Type B pancreatic cell (in vitro differentiated cells): ENCODE measurements at places on chromosomes 7 and 10. TPM values are rescaled to one million over a fixed set of nuclear protein-coding genes. Genes with fewer than 3 reads are reported as not detected.
A peak's percentile ranks its signal among the peaks of the same experiment; 100 is the strongest.

GALNT17 gene
- 20.2 and 21.9 TPM in 2 replicates for total RNA-seq

MMRN2 gene
- total RNA-seq = 4.0 and 5.5 TPM in 2 replicates

RBP3 gene
- not detected in 2 replicates for total RNA-seq

CCL24 gene
- not detected in 2 replicates for total RNA-seq

GTPBP10 gene
- total RNA-seq = 22.7 and 22.9 TPM in 2 replicates

AKR1C3 gene
- 9.5 and 14.6 TPM in 2 replicates for total RNA-seq

MINDY4 gene
- 5.4 and 8.4 TPM in 2 replicates for total RNA-seq

GRCh38 chr7:140245611-140246105 is 68.9 kb upstream of the KDM7A start:
- H3K4me3 ChIP-seq = no peak overlapping the region
- no peaks in the 10 kb centered on the region for H3K36me3 ChIP-seq
- no peak for DNase-seq
- H3K4me1 ChIP-seq = peaks cover 14% of the 10 kb centered on the region
- H3K27me3 ChIP-seq = no peaks in the 10 kb centered on the region
- H3K27ac ChIP-seq = no peak overlapping the region

- H3K4me1 ChIP-seq = peaks cover 18% of the 10 kb centered on the region
- H3K4me3 ChIP-seq = no peak overlapping the region
- no peak for DNase-seq
- no peaks in the 10 kb centered on the region for H3K27me3 ChIP-seq
- H3K27ac ChIP-seq = no peak overlapping the region
- H3K36me3 ChIP-seq = no peaks in the 10 kb centered on the region
These were observed 36.3 kb downstream of the C7orf33 start for GRCh38 chr7:148626828-148627227.

- H3K27ac ChIP-seq = no peak overlapping the region
- peaks cover 47% of the 10 kb centered on the region for H3K36me3 ChIP-seq
- no peak overlapping the region for H3K4me3 ChIP-seq
These were observed 57.5 kb downstream of the IPMK start for GRCh38 chr10:58210160-58210559.

DNA sequence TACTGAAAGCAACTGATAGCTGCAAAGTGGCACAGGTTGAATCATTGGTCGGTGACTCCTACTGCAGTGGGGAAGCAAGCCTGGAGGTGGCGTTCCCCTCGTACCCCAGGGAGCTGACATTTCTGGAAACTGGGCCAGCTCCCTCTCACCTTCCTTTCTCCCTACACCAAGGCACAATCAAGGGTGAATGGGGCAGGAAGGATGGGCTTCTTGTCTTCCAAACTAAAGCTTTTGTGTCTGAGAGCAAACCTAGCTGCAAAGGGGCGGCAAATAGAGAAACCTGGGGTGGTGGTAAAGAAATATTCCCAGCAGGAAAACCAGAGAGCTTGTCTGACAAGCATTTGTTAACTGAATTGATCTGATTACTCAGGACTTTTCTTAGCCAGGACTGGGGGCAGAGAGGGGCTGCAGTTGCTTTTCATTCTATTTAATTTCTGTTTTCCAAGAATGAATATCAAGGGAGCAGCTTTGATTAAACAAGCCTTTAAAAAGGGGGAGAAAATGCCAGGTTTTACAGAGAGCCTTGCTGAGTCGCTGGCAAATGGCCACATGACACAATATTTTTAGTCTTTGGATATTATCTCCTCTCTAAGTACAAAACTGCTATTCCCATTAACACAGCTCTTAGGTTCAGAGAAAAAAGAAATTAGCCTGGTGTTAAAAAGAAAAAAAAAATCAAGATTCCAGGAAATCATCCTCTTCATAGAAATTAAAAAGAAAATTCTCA is 27.8 kb downstream of the CDHR3 start:
- no peaks in the 10 kb centered on the region for H3K36me3 ChIP-seq
- H3K27me3 ChIP-seq = peaks cover 9% of the 10 kb centered on the region
- no peak for DNase-seq

DNA sequence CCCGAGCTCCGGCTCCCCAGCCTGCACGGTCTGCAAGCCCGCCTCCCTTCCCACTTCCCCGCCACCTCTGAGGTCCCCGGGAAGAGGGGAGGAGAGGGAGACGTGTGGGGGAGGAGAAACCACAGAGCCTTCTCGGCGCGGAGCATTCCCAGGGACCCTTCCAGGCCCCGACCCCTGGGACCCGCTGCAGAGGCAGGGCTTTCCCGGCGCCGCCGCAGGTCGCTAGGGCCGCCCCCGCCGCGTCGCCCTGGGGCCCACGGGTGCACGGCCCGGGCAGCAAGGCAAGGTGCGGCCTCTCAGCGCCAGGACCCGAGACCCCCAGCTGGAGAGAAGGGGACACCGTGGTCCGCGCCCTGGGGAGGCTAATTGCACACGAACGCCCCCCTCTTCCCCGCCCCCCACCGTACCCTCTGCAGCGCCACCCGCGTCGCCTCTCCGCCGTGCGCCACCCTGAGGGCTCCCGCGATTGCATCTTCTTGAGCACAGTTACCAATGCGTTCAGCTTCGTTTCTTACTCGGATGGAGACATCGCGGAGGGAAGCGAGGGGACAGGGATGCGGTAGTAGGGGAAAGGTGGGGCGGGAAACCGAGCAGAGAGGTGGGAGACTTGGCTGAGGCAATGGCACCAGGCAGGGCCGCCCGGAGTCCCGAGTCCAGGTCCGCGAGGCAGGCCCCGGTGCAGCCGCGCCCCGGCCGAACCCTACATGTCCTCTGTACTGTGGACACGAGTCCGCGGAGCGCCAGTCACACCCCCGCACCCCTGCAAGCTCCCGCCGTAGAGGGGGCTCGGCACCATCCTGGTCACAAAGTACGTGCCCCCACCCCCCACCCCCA is 28.9 kb downstream of the SKIDA1 start:
- DNase-seq = peak; percentile 78
- peaks cover 29% of the 10 kb centered on the region for H3K4me1 ChIP-seq
- no peaks in the 10 kb centered on the region for H3K36me3 ChIP-seq
- peak overlapping the region; percentile 93 for H3K4me3 ChIP-seq
- peak overlapping the region; percentile 95 for H3K27ac ChIP-seq

DNA sequence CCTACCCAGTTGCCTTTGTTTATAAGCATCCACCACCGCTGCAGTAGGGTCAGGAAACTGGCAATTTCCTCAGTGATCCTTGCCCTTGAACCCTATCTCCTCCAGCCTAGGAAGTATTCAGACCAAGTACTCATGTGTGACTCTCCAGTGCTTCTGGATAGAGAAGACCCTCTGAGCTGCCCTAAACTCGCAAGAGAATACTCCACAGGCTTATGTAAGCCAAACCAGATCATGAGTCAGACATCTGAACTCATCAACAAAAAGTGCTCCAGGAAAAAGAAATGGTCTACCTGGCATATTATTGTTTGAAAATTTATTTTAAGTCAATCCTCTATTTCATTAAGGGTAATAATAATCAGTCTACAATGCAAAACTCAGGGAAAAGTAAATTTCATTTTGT is 101.3 kb downstream of the KAT6B start:
- no peak for DNase-seq
- H3K27ac ChIP-seq = no peak overlapping the region
- peaks cover 44% of the 10 kb centered on the region for H3K4me1 ChIP-seq
- H3K36me3 ChIP-seq = peaks cover 3% of the 10 kb centered on the region

GRCh38 chr7:69596723-69597277 is 1.5 kb upstream of the AUTS2 start:
- no peaks in the 10 kb centered on the region for H3K36me3 ChIP-seq
- peak overlapping the region; percentile 91 for H3K4me3 ChIP-seq
- no peak for DNase-seq
- H3K27ac ChIP-seq = peak overlapping the region; percentile 92
- peaks cover 6% of the 10 kb centered on the region for H3K4me1 ChIP-seq

DNA sequence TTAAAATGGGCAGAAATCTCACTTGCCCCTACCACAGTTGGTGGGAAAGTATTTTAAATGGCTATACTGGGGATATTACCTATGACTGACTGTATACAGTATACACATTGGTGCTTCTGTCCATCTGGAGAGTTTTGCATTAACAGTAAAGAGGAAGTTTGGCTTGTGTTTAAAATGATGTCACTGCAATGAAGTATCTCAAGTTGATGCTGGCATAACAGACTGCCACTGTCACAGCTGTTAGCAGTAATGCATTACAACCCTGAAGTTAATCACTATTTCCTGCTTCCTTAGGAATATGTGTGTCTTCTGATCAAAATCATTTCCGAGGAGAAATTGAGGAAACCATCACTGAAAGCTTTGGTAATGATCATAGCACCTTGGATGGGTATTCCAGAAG is 1.9 kb downstream of the DKK1 start:
- H3K4me3 ChIP-seq = peak overlapping the region; percentile 96
- H3K36me3 ChIP-seq = no peaks in the 10 kb centered on the region
- peaks cover 63% of the 10 kb centered on the region for H3K27me3 ChIP-seq

DNA sequence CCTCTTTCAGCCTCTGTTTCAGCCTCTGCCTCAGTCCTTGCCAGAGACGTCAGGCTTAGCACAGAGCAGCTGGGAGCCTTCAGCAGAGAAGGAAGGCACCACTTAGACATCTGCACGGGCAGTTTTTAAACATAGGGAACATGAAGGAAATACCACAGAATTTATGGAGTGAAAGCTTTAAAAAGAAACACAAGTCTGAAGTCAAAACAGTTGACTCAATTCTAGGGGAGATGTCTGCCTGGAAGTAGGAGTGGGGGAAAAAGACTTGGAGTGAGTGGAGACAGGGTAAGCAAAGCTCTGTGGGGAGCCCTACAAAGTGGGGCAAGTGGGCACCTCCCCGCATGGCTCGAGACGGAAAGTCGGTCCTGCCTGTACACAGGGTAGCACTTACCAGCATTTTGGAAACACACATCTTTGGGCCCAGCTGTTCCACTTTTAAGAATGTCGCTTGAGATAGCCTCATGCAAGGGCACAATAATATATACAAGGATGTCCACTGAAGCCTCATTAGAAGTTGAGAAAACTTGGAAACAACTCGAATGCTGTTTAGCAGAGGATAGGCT is 5.0 kb upstream of the TBXAS1 start:
- H3K27ac ChIP-seq = no peak overlapping the region
- no peak overlapping the region for H3K4me3 ChIP-seq
- no peaks in the 10 kb centered on the region for H3K36me3 ChIP-seq
- DNase-seq = no peak
- peaks cover 24% of the 10 kb centered on the region for H3K27me3 ChIP-seq
- no peaks in the 10 kb centered on the region for H3K4me1 ChIP-seq

DNA sequence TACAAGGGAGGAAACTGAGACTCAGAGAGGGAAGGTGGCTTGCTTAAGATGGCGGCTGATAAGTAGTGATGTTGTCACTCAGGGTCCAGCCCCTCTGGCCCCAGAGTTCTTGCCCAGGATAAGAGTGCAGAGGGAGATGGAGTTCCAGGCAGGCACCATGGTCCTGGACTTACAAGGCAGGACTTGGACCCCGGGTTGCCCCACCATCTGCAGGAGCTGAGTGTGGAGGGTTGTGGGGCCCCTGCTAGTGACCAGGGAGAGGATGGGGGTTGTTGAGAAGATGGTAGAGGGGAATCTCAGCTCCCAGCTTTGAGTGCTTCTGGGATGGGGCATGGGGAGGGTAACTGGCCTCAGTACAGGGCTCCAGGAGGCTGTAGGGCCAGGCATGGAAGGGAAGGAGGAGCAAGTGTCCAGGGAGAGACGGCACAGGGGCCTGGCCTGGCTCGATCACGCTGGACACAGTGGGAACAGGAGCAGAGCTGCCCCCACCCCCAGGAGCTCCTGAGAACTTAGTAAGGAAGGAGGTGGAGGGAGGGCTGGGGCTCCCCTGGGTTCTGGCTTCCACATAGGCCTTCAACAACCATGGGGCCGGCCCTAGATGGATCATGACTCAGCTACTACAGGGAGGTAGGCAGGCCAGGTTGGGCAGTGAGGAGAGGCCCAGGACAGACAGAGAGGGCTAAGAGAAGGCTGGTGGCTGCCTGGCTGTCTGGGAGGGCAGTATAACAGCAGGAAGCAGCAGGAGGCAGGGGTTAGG is 28.2 kb downstream of the PPIF start:
- peak; percentile 63 for DNase-seq
- no peaks in the 10 kb centered on the region for H3K27me3 ChIP-seq
- no peaks in the 10 kb centered on the region for H3K36me3 ChIP-seq
- no peak overlapping the region for H3K4me3 ChIP-seq
- peaks cover 9% of the 10 kb centered on the region for H3K4me1 ChIP-seq

DNA sequence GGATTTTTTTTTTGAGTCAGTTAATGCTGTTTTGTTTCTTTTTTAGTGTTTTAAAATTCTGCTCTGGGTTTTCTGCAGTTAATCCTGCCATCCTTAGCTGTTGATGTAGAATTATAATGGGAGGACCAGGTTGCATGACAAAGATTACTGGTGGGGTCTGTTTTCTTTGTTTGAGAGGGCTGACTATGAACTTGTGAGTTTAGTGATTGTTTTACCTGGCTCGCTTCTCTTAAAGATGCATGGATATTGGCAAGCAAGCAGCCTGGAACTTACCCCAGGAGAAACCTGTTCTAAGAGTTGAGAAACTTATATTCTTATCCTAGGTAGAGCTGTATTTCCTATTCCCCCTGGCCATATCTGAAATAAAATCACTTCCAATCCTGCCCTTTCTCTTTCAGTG is 727.8 kb downstream of the GRM8 start:
- H3K27ac ChIP-seq = no peak overlapping the region
- H3K4me1 ChIP-seq = no peaks in the 10 kb centered on the region
- no peak overlapping the region for H3K4me3 ChIP-seq
- no peaks in the 10 kb centered on the region for H3K27me3 ChIP-seq

DNA sequence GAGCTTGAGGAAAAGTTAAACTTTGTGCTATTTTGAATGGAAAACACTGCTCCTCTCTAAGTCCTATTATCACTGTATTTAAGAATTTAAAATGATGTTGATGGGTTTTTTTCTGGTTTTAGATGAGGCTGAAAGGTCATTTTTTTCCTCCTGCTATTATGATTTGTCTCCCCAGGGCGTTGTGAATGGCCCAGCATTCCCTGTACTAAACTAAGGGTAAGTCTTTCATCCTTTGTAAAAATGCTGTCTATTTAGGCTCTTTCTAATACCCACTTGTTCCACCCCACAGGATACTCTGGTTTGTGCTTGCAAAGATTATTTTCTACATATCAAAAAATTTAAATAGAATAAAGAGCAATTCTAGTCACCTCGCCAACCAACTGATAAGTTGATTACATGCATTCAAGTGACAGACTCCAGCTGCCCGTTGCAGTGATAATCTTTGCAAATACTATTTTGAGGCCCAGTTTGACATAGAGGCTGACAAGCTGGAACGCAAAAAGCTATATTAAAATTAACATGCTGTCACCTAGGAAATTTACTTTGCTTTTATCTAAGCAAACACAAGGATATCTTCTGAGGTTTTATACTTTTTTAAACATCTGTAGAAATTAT is 222.3 kb upstream of the TMEM229A start:
- no peaks in the 10 kb centered on the region for H3K4me1 ChIP-seq
- no peak for DNase-seq
- H3K27ac ChIP-seq = no peak overlapping the region

- H3K36me3 ChIP-seq = no peaks in the 10 kb centered on the region
- no peak for DNase-seq
- no peak overlapping the region for H3K4me3 ChIP-seq
These were observed 97.0 kb downstream of the NPSR1 start for GRCh38 chr7:34755008-34755407.

GRCh38 chr7:55970978-55971377 is 6.6 kb downstream of the NIPSNAP2 start:
- peak overlapping the region; percentile 48 for H3K27ac ChIP-seq
- H3K4me3 ChIP-seq = no peak overlapping the region
- peaks cover 17% of the 10 kb centered on the region for H3K36me3 ChIP-seq
- DNase-seq = no peak
- H3K4me1 ChIP-seq = peaks cover 19% of the 10 kb centered on the region
